ENCODE measurements at places on chromosomes 1 and 21. TPM values are rescaled to one million over a fixed set of nuclear protein-coding genes. Genes with fewer than 3 reads are reported as not detected.

- no peak for DNase-seq
These were observed 66.9 kb upstream of the TINAGL1 start for GRCh38 chr1:31509124-31510072.

DNA sequence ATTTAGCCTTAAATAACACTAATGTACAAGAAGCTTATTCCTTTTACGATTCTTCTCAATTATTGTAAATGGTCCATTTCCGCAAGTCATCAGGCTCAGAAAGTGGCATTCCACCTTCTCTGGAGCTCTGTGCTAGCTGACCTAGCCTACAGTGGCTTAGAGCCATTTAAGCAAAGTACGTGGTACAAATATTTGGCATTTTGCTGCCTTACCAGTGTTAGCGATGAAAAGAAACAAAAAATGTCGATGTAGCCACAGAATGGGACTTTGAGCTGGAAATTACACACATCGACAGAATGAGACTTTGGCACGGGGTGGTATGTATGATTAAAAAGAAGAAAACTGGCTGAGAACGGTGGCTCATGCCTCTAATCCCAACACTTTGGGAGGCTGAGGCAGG, 26.1 kb downstream of the OVAAL start:
- no peak for DNase-seq

GRCh38 chr1:39236971-39237370, 32.5 kb downstream of the MACF1 start:
- no peak for DNase-seq

- no peak for DNase-seq
These were observed 235.6 kb downstream of the NPHP4 start for GRCh38 chr1:5756434-5757186.

- no peak for DNase-seq
These were observed 6.4 kb upstream of the COL6A1 start for GRCh38 chr21:45975020-45975666.

DNA sequence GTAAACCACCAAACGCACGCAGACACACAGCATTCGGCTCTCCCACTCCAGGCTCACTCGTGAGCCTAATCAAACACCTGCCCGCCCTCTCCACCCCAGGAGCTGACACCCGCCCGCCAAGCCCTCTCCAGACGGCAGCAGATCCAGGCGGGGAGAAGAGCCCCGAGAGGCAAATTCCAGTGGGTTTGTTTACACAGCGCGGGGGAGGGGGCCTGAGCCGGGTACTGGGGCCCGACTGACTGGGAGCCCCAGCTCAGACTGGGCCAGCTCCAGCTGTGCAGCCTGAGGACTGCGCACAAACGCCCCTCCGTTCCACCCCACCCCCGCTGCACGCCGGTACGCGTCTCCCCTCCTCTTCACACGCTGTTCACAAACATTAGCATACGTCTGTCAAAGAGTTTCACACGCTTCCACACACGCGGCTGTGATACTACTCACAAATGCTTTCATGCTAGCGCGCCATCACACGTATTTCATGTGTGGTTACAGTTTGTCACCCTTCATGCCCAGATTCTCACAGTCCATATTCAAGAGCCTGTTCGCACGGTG, 1.0 kb upstream of the EFNA1 start:
- no peak for DNase-seq

GRCh38 chr1:24711329-24711728, 33.9 kb upstream of the CLIC4 start:
- no peak for DNase-seq

- DNase-seq, result no peak
These were observed 13.7 kb upstream of the E2F2 start for GRCh38 chr1:23544444-23545389.

- no peak for DNase-seq
These were observed 50.8 kb downstream of the PAX7 start for GRCh38 chr1:18681423-18681835.

DNA sequence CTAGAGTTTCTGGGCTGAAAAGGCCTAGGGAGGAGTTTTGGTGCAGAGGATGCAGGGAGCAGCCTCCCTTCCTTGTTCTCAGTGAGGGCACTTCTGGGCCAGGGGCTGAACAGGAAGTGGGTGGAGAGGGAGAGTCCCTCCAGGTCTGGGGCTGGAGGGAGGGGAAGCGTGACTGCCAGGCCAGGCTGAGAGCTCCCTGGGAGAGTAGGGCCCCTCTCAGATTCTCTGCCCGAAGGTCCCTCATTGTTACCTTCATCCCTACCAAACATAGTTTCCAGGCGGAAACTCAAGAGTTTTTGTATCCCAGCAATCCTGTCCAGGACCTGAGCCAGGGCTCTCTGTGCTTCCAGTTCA, 36.8 kb downstream of the CITED4 start:
- no peak for DNase-seq

GRCh38 chr1:44072821-44073220, 41.6 kb upstream of the SLC6A9 start:
- no peak for DNase-seq

DNA sequence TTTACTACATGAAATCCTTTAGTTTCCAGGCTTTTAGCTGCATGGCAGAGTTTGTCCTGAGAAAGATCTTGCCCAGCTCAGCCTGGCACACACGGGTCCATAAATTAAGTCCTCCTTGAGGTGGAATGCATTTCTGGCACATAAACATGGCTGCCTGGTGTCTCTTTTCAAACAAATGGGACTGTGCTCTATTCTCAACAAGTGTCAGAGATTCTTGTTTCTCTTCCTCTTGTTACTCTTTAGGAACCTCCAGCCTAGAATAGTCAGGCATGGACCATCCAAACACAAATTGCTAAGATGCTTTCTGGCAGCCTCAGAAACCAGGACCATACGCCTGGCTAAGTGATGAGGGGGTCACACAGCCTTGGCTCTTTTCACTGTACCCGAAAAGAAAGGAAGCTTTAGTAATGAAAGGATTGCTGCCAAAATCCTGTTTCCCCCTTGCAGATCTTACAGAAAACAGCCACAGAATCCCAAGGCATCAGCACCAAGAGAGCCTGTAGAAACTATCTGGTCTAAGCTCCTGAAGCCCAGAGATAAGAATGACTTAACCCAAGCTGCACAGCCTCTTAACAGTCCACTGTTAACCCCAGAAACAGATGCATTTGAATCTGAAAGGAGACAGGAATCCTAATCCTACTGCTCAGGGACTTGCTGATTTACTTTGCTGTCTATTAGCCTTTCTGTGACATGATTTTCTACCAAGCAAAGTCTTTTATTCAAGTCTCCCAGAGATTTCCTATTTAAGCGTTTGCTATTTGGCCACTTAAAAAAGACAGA, 31.9 kb upstream of the NRDC start:
- no peak for DNase-seq

- DNase-seq, result no peak
These were observed 696 bp downstream of the GUK1 start for GRCh38 chr1:228140724-228141225.

DNA sequence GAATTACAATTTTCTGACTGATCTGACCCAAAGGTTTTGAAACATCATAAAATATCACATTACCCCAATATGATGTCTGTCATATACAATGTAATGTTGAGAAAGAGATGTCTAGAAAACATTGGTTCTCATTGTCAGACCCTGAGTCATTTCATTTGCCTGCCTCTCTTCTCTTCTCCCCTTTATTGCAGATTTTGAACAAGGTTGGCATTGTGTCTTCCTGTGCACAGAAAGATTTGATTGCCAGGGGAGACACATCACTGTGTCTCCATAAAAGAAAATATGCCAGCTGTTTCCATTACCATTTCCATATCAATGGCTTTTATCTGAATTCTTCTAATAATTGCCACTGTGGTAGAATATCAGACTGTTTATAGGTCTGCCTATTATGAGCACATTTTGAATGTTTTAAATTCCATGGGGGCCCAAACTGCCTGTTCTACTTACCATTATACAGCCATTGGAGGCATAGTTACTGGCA, 65.6 kb downstream of the IFI44 start:
- no peak for DNase-seq

GRCh38 chr1:93302078-93302477, 43.6 kb upstream of the DR1 start:
- no peak for DNase-seq

GRCh38 chr21:28068455-28069358, 924.0 kb downstream of the LTN1 start:
- no peak for DNase-seq

- DNase-seq, result no peak
These were observed 94.6 kb upstream of the TENT5C start for GRCh38 chr1:117511273-117511672.

GRCh38 chr1:182046763-182047162, 14.7 kb downstream of the ZNF648 start:
- DNase-seq, result no peak

GRCh38 chr1:206117151-206117948, at the start of gene AVPR1B:
Gene AVPR1B, minus strand, starts transcription at chr1:206117388. Its CDS starts 498 bp downstream, at chr1:206116890.
- DNase-seq, result no peak

DNA sequence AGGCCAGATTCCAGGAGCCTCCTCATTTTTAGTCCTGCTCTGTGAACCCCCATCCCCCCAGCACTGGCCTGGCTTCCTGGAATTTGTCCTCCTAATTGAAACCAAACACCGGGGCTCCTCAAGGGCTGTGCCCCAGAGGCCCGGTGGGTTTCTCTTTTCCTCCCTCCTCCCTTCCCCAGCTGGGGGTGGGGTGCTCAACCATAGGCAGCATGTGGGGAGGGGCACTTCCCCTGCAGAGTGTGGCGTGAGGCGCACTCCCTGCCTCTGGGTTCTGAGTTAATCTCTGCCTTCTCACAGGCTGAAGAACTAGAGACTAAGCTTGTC, 67.5 kb upstream of the ACOT11 start:
- DNase-seq, result no peak

DNA sequence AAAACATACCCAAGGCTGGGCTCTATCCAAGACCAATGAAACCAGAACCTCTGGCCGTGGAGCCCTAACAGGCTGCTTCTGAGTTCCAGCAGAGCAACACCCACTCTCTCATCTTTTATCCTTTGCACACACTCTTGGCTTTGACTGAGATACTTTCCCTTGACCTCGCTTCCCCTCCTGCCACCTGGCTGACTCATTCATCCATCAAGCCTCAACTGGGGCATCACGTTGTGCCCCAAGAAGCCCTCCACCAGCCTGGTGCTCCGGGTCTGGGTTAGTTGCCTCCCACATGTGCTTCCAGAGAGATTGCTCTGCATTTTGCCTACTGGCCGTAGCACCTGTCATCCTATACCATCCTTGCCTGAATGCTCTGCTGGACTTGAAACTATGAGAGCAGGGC, 34.5 kb upstream of the SERBP1 start:
- DNase-seq, result no peak

DNA sequence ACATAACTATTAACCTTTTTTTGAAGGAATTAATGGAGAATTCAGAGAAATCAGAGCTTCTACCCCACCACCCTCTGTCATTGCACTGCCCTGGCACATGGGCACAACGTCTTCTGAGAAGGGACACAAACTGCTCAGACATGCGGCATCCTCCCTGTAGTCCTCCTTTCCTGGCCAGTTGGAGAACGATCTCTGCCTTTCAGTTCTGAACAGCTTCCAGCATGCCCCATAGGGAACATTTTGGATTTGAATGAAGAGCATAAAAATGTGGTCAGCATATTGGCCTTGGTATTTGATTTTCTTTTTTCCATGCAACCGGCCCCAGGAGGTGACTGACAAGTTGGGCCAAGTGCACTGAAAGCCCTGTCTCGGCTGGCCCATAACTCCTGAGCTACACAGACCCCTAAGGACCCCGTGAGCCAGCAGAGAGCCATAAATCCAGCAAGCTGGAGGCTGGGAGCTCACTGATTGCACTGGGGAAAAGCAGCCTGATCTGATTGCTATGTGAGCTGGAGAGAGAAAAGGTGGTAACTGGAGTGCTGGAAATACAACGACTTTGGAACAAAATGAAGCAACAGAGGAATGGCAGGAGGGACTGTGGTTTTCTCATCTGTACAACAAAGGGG, 10.9 kb upstream of the BLACAT1 start:
- DNase-seq, result no peak

- no peak for DNase-seq
These were observed 80.3 kb upstream of the ETS2 start for GRCh38 chr21:38725196-38726157.

GRCh38 chr1:64518692-64519481, 49.0 kb downstream of the CACHD1 start:
- no peak for DNase-seq

DNA sequence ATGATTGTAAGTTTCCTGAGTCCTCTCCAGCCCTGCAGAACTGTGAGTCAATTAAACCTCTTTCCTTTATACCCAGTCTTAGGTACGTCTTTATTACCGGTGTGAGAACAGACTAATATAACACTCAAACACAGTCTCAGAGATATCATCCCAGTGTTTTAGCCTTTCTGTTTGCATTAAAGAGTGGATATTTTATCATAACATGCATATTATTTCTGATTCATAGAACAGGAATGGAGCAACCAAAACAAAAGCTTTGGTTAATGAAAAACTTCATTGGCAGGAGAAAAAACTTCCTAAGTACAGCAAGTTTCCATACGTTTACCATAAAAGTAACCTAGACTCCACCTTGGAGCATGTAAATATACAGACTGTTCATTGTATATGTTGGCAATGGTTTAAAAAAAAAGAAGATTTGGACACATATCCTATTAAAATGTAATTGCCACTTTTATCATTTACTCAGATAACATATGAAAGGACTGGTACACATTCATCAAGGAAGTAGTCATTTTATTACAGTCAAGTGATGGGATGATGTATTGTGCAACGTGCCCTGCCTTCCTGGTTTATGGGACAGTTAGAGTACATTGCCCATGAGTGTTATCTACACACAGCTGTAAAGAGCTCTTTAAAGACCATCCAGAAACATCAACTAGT, 144.8 kb downstream of the ETS2 start:
- no peak for DNase-seq

DNA sequence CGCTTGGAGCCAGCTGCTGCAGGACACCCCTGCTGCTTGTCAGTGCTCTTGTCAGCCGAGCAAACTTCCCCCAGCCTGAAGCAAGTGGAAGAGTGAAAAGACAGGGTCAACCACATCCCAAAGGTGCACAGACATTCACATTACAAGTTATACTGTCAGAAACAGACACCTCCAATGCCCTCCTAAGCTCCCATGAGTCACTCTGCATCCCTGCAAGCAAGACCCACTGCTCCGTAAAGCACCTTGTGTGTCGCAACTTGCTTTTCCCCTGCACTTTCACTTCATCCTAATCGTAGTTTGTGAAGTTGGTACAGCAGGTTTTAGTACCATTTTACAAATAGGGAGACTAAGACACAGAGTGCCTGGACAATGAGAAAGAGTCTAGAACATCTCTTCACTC, 51.1 kb downstream of the KCNH1 start:
- peak; percentile 10 for DNase-seq

The TMPRSS15 gene
- total RNA-seq, result not detected

The CAPN9 gene
- total RNA-seq, result not detected

The C1orf198 gene
- 43.7 TPM for total RNA-seq

The OTUD3 gene
- total RNA-seq, result 3.5 TPM

The PBX1 gene
- 4.4 TPM for total RNA-seq

The EXOSC10 gene
- 82.1 TPM for total RNA-seq

The CHIA gene
- total RNA-seq, result not detected

The LCE1F gene
- total RNA-seq, result not detected

The GORAB gene
- total RNA-seq, result 7.5 TPM

The LRRC38 gene
- not detected for total RNA-seq

The RPS27 gene
- 2,488 TPM for total RNA-seq

The RGS4 gene
- total RNA-seq, result 21.0 TPM

The F3 gene
- 246 TPM for total RNA-seq

The APCS gene
- total RNA-seq, result not detected

The HES3 gene
- total RNA-seq, result not detected

The BCAN gene
- not detected for total RNA-seq

All from epithelial cell of proximal tubule (primary cell).